ENCODE measurements at places on chromosomes 11 and 22. TPM values are rescaled to one million over a fixed set of nuclear protein-coding genes. Genes with fewer than 3 reads are reported as not detected.

DNA sequence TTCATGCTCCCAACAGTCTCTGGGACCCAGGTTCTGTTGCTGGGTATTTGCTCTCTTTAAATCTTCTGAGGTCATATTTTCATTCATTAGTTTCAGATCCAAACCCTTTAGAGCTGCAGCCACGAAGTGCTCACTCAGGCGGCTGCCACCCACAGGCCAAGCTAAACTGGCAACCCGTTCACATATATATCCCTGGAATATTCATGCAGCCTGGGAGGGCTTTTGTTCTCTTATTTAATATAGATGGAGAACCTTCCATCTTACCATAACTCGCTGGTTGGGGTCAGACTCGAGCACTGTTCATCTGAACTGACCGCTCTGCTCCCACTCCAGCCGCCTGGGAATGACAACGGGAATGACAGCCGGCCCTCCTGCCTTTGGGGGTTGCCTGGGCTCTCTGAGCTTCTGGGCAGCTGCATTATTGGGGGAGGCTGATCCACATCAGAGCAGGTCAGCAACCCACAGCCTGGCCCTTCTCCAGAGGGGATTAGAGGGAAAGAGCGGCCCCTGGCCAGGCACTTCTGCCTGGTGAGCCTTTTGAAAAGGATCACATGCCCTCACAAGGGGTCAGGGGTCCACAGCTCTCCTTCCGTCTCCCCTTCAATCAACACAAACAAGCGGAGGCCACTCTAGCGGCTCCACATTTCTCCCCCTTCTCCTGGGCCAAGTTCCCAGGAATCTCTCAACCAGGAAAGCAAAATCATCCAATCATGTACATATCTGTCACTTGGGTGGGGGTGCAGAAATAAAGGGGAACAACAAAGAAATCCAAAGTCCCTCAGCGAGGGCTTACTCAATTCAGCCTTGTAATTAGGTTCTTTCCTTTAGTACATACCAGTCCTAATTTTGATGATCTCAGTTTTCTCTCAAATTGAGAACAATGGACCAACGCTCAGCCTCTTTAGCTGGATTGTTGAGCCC is 11.8 kb downstream of the TMEM184B start:
- DNase-seq, result no peak

MMP7 gene
- total RNA-seq, result not detected

- DNase-seq, result no peak
Measured at GRCh38 chr11:111045407-111045803, 200.1 kb upstream of the POU2AF2 start.

DNA sequence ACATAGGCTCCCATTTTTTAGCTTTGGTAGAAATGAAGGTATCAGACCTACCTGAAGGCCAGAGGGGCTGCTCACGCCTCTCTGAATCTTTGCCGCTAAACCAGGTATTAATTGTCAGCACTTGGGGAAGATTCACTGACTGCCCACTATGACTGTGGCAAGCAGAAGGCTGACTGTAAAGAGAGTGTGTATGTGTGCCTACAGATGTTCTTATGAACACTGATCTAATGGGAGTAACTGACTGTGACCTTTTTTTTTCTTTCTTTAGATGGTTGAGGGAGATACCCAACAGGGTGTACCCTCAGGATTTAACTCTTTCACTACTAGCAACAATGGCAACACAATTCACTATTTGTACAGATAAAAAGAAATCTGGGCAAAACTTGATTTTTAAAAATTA is at the start of gene RAG2:
Gene RAG2, minus strand, starts transcription at position 186 of the 400 bp plus-strand sequence. CDS start 4,068 bp downstream, outside the sequence.
- DNase-seq, result no peak

DNA sequence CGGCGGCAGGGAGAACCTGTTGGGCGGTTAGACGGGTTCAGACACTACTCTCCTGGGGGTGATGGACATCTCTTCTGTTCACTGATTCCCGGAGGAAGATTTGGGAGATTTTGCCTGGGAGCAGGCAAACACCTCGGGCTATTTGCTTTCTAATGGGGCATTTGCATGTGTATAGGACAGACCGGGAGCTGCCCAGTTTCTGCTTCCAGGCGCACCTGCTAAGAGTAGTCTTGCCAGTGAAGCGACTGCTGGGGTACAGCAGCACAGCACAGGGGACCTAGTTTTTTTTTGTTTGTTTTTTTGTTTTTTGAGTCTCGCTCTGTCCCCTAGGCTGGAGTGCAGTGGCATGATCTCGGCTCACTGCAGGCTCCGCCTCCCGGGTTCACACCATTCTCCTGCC is 6.8 kb upstream of the H19 start:
- DNase-seq, result no peak

DNA sequence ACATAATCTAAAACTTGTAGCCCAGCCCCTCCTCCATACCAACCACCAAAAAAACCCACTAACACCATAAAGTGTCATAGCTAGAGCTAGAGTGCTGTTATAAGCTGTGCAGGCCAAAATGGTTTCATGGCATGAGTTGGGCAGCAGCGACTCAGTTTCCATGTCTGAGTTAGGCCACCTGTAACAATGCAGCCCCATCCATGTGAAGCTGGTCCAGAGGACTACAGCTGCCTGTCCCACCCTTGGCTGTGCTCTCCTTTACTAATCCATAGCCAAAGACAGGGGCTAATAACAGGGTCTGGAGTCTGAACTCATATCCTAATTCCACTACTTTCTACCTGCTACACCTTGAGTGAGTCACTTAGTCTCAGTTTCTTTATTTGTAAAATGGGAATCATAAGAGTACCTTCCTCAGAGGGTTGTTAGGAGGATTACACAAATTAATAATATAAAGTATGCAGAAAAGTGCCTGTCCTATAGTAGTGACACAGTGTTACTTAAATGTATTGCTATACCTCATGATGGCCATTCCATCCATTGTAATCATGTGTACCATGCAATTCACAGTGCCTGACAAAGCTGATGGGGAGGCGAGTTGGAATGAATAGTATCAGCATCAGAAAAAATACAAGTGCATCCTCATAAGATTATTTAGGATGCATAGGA is 20.6 kb downstream of the KCNQ1OT1 start:
- DNase-seq, result no peak

ANO5 gene
- 1.2 TPM for total RNA-seq

GRCh38 chr11:121763526-121763925 is 310.8 kb upstream of the SORL1-AS1 start:
- DNase-seq, result no peak

DNA sequence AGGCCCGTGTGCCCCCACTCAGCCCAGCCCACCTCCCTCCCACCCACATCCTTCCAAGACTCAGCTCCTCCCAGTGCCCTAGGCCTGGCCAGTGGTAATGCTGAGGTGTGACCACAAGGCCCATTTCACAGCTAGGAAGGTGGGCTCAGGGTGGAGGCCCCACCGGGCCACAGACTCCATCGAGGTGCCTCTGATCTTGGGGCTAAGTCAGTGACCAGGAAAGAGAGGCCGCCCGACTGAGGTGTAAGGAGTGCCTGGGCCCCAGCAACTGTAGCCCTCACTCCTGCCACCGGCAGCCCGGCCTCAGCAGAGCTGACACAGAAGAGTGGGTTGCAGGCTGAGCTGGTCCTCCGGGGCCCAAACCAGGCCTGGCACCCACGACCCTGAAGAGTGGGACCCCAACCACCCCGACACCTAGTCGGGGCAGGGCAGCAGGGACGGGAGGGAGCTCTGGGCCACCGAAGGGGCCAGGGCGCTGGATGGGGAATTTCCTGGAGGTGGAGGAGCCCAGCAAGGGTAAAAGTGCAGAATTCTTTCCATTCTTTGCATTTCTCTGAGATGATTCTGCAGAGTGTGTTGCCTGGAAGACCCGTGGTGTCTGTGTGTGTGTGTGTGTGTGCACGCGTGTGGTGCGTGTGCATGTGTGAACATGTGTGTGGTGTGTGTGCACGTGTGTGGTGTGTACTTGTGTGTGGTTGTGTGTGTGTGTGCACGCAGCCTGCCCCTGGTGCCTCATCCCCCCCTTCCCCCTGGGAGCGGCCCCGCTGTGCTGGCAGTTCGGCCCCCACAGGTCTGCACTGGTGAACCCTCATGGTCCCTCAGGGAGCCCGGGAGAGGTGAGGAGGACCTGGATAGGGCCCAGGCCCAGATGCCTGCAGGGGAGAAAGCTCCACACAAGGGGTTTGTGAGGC is 8.3 kb upstream of the PIM3 start:
- no peak for DNase-seq

DNA sequence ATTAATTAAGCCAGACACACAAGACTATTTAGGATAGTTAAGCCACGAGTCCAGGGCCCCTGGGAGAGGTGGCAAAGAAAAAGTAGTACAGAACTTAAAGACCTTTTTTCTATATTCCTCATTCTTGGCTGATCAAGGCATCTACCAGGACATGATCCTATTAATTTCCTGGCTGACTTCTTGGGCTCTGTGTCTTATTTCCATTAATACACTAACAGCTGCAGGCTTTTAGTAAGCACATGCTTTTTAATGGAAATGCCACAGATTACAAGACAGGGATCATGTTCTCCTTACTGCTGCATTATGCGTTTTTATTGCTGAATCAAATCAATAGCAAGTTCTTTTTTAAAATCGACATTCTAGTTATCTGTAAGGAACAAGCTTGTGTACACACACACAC is 35.2 kb downstream of the BTG4 start:
- no peak for DNase-seq

C11orf21 gene
- total RNA-seq, result 3.1 TPM

GRCh38 chr22:27345691-27346090 is 455.9 kb downstream of the MN1 start:
- no peak for DNase-seq

- DNase-seq, result no peak
Measured at GRCh38 chr22:47474895-47475294, 712.4 kb downstream of the TBC1D22A start.
